Activated T-cell treated with anti-CD3 and anti-CD28 coated beads, Interleukin-2, amount 50 U/mL, for 24 hours (primary cell): ENCODE measurements at places on chromosomes 5 and 9.

DNA sequence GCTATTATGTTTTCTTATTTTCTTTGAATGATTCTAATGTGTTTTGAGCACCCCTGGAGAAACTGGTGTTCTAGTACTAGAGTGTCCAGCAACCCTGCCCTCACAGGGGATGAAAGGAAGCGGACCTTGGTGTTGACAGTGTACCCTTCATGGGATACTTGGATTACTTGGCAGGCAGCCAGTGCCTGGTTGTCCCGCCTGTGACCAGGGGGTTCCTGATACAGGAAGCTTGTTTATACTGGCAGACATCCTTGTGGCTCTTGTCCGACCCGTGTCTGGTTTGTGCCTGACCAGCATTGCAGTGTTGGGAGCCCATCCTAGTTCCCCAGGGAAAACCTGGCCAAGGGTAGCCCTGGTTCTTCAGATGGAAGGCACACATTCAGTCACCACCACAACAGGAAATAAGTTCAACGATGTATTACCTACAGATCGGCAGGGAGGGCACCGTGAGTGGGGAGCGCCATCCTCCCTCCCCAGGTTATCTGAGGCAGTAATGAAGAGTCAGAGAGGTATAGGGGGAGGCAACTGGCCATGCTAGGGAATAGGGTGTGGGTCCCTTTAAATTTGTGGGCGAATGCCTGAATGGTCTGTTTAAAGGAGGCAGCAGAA is 47.3 kb downstream of the CACNA1B start:
- DNase-seq: no peak

DNA sequence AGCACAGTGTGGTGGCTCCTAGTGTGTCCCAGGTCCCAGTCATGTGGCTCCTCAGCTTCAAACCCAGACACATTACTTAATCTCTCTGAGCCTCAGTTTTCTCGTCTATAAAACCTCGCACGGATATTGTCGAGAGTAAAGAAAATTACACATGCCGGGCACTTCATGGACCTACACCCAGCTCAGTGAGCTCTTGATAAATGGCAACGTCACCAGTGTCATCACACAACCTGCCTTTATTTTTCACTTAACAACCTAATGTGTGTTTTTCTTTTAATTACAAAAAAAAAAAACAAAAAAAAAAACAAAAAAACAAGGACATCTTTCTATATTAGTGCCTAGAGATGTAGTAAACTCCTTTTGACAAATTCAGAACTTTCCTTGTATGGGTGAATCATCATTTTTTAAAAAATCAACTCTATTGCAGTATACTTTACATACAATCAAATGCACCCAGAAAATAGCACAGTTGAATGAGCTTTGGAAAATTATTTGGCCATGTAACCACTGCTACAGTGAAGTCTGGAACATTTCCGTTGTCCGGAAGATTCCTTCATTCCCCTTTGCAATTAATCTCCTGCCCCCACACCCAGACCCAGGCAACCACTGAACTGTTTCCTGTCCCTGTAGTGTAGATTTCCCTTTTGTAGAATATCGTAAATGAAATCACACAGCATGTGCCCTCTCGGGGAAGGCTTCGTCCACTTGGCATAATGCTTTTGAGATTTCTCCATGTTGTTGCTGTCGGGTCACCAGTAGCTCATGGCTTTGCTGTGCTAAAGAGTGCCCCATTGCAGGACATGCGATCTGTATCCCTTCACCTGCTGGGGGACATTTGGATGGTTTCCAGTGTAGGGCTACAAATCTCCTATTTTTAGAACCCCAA is 100.4 kb upstream of the LARP1 start:
- DNase-seq: no peak

DNA sequence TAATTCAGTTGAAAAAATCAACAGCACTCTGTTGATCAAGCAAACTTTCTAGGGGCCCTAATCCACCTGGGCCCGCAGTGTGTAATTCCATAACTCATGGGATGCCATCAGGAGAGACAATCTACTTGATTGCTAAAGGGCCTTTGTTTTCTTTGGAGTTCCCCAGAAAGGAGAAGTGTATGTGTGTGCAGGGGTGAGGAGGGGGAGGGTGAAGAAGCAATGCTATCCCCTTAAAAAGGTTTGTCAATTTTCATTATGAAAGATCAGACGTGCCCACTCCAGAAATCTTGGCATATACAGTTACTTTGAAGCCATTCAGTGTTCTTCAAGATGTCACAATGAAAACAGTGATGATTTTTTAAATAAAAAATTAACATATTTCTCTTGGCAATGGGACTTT is 6.2 kb downstream of the PARP8 start:
- no peak for DNase-seq

DNA sequence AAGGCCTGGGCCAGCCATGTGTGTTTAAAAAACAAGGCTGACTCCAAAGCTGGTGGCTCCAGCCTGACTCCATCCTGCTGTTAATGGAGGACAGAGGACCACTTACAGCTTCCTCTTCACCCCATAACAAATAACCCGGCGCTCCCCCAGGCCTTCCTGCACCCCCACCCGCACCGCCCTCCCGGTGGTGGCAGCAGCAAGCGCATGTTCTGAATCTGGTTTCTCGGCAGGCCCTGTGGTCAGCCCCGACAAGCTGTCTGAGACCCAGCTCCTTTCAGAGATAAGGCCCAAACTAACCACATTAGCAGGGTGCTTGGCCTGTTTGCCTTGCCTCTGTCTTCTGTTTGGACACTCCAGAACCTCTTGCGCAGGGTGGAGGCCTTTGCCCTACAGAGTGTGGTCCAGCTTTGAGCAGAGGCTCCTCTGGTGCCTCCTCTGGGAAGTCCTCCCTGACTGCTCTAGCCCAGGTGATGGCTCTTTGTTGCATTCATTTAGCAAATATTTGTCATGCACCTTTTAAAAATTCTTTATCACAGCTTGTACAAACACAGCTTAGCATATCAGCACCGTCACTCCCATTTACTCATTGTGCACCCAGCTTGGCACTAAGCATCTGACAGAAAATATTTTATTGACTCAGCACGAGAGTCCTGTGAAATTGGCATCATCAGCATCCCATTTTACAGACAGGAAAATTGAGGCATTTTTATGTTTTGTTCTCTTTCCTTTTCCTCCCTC is 78.4 kb downstream of the NDFIP1 start:
- no peak for DNase-seq

- DNase-seq: no peak
These were observed 8.7 kb downstream of the TRIM36 start for GRCh38 chr5:115160975-115161475.

DNA sequence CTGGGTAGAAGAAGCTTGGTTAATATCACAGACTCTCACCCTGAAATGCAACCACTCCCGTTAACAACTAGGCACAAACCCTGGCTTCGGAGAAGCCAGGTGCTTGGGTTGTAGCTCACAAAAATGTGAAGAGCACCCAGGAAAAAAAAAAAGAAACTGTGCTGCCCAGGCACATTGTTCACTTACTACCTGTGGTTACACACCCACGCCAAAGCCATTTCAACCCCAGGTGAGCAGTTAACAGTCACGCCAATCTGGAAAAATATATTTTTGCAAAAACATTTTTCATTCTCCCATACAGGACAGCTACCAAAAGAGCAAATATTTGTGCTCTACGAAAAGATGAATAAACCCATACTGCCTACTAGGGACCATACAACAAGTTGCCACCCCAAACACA is 49.2 kb downstream of the SIL1 start:
- DNase-seq: no peak

GRCh38 chr5:113232667-113233066 is 202.1 kb downstream of the TSSK1B start:
- DNase-seq: no peak

- no peak for DNase-seq
These were observed 207.6 kb upstream of the MSX2 start for GRCh38 chr5:174516741-174517140.

DNA sequence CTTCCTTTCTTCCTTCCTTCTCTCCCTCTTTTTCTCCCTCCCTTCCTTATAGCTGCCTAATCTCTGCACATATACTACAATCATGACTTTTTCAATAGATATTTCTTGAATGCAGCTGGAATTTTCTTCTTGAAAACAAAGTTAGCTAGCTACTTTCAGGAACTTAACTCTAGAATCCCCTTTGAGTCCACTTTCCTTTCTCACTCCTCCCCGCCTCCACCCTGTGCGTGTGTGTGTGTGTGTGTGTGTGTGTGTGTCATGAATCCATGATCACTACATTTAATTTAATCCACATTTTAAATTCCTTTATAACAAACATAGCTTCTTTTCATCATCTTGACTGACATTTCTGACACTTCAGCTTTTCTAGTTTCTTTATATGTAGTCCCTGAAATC is 167.5 kb upstream of the KLF9 start:
- no peak for DNase-seq

DNA sequence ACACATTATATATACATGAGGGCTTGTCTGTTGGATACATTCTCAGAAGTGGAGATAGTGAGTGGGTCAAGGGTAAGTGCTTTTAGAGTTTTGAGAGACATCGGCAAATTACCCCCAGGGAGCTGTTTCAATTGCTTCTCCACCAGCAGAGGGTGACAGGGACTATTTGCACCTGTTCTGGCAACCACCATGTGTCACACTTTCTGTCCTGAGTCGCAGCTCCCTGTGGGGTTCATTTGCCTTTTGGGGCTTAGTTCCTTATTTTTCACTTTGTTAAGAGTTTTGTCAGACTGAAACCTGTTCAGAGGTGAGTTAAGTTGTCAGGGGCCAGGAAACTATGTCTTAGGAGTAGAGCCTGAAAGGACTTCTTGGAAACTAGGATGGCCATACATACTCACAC is 20.1 kb upstream of the SLC36A1 start:
- DNase-seq: no peak
